CD4-positive, alpha-beta T cell treated with Interleukin-15 for 1 hour (primary cell): ENCODE measurements at places on chromosomes 13 and 19.

DNA sequence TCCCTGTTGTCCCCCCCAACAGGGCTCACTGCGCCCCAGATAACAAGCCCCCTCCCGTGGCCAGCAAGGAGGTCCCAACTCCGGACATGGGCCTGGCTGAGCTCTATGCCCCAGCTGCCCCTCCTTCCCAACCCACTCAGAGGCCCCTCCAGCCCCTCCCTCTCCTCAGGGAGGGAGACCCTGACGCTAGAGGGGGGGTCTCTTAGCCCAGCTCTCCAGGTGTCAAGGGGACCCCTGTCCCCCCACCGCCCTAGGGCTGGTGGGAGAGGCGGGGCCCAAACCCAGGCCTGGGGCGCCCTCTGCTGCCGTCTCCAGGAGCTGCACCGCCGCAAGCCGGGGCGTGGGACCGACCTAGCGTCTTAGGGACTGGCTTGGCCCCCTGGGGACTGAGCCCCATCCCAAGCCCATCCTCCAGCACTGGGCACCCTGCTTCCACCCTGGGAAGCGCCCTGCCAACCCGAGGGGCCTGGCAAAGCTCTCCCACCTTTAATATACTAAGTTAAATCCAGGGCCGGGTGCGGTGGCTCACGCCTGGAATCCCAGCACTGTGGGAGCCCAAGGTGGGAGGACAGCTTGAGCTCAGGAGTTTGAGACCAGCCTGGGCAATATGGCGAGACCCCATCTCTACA lies 1.4 kb downstream of the GRIN3B start:
- DNase-seq = peak; percentile 65

DNA sequence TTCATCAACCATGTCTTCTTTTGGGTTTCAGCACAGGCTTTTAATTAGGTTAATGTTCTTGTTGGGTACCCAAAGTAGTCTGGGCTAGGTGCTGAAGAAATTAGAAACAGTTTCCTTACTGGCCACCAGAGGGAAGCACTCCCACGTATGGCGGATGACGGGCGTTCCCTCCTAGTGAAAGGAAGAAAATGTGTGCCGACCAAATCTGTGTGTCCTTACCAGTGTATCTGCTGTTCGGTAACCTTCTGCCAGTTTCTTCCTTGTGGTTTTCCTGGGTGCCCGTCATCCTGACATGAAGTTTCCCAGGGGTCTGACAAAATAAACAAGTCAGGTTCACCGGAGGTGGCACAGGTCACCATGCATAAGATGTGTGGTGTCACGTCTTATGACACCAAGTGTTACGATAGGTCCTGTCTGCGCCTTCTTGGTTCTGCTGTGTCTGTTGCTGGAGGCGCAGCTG lies 6.0 kb upstream of the WDR88 start:
- peak; percentile 50 for DNase-seq

DNA sequence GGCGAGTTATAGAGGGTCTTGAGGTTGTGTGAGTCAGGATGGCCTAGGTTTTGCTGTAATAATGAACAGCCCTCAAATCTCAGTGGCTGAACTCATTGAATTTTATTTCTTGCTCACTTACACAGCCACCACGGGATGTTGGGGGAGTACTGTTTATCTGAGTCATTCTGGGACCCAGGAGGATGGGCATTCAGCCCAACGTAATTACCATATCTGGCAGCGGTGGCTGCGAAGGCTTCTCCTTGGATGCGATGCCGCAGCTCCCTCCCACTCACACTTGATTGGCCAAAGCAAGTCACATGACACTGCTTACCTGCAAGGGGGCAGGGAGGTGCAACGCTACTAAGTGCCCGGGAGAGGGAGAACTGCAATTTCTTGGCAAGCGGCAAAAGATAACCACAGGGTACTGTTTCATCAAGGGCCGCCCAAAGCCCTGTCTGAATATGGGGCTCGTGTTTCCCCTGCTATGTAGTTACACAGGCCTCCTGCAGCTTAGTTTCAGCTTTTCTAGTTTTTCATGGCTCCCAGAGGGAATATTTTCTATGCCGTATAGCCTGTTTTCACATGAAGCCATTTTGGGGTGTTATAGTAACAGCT lies 19.9 kb downstream of the ZSWIM9 start:
- peak; percentile 81 for DNase-seq

- no peak for DNase-seq
These were observed 19.5 kb upstream of the DCUN1D2 start for GRCh38 chr13:113509989-113510388.

- DNase-seq = no peak
These were observed 41.2 kb downstream of the POLR1D start for GRCh38 chr13:27662738-27663470.
